ENCODE measurements at places on chromosomes 16 and 17.

DNA sequence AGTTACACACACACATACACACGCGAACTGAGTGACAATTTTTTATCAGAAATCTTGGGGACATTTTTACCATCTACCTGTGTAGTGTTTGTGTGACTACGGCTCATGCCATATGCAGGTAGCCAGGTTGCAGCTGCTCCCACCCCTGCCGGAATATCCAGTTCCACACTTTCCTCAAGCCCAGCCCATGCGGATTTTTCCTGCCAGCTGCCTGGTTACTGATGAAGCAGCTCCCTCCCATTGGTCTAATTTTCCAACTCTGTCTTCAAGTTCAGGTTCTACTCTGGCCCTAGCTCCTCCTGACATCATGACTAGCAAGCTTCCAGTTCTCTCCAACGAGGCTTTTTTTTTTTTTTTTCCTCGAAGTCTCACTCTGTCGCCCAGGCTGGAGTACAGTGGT is 4.8 kb downstream of the GSG1L2 start:
- no peak overlapping the region for H3K4me3 ChIP-seq
- H3K27me3 ChIP-seq = no peaks in the 10 kb centered on the region
- no peak for DNase-seq
- no peak overlapping the region for H3K27ac ChIP-seq
- H3K4me1 ChIP-seq = no peaks in the 10 kb centered on the region

- H3K4me1 ChIP-seq = peaks cover 15% of the 10 kb centered on the region
- H3K36me3 ChIP-seq = no peaks in the 10 kb centered on the region
- H3K27me3 ChIP-seq = peaks cover 32% of the 10 kb centered on the region
- H3K4me3 ChIP-seq = peak overlapping the region; percentile 55
- H3K27ac ChIP-seq = peak overlapping the region; percentile 11
- DNase-seq = peak; percentile 75
Observed at GRCh38 chr17:980406-981291, 1.1 kb upstream of the NXN start.

DNA sequence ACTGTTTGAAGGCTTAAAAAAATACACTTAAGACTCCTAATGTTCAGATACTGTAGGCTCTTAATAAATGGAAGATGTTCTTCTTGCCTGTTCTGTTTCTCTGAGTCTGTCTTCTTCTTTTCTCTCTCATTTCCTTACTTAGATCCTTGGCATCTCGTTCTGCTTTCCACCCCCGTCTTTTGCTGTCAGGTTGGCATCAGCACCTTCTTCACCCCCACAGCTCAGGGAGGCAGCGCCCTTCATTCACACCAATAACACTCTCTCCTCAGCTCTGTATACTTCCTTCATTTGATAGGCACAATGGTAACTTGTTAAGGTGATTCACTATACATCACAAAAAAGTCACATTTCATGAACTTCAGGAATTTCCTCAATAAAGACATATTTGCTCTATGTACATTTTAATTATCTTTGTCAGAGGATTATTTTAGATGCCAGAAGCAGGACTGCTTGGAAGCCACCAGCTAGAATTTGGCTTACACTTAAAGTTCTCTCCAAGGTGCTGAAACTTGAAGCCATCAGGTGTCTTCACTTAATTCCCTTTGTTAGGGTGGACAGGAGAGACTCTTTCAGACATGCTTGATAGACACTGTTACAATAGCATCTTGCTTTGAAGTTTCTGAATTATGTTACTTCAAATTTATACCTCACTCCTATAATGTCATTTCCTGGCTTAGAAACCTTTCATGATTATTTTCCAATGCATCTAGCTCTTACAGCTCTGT is 670.1 kb upstream of the C16orf82 start:
- DNase-seq = no peak
- no peaks in the 10 kb centered on the region for H3K4me1 ChIP-seq
- H3K36me3 ChIP-seq = no peaks in the 10 kb centered on the region

DNA sequence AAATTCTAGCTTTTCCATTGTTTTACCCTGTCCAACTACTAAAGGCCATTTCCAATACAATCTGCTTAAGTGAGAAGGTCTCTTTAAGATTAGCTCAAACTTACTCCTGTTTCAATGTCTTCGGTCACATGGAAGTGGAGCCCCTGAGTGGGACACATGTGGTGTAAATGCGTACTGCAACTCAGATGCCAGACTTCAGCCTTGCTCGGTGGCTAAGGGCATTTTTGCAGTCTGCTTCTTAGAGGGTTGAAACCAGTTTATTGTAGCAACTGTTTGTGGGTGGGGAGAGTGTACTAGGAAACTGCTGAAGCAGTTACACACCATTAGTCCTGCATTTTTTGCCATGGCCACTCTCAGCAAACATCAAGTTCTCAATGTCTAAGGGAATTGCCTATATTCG is 140.6 kb downstream of the PARN start:
- H3K4me3 ChIP-seq = no peak overlapping the region
- no peak for DNase-seq
- no peak overlapping the region for H3K27ac ChIP-seq

- peak overlapping the region; percentile 64 for H3K27ac ChIP-seq
- no peak overlapping the region for H3K4me3 ChIP-seq
- peaks cover 52% of the 10 kb centered on the region for H3K36me3 ChIP-seq
- no peaks in the 10 kb centered on the region for H3K27me3 ChIP-seq
- DNase-seq = no peak
Observed at GRCh38 chr16:84973236-84973635, 38.1 kb downstream of the ZDHHC7 start.

DNA sequence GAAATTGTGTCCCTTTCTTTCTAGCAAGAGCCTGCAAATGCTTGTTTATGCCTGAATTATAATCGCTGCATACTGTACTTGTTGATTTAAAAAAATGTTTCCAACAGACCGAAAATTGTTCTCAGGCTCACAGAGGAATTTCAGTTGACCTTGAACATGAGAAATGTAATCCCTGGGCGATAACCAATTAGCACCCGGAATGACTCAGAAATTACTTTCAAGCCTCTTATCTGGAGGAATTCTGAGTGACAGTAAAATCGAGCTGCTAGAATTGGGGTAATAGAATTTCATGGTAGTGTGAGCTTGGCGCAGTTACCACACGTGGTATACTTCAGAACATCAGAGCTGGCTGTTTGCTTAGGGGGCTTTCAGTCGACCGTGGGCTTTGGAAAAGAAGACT is 139.1 kb upstream of the CACNG3 start:
- H3K36me3 ChIP-seq = peaks cover 50% of the 10 kb centered on the region
- H3K27me3 ChIP-seq = no peaks in the 10 kb centered on the region
- no peak for DNase-seq
- H3K4me1 ChIP-seq = no peaks in the 10 kb centered on the region
- no peak overlapping the region for H3K27ac ChIP-seq

GRCh38 chr16:75301804-75302203 is 50.4 kb upstream of the BCAR1 start:
- no peak for DNase-seq
- peaks cover 2% of the 10 kb centered on the region for H3K27me3 ChIP-seq
- H3K4me1 ChIP-seq = no peaks in the 10 kb centered on the region
- no peak overlapping the region for H3K4me3 ChIP-seq

- peaks cover 5% of the 10 kb centered on the region for H3K36me3 ChIP-seq
- DNase-seq = peak; percentile 86
- no peak overlapping the region for H3K4me3 ChIP-seq
Observed at GRCh38 chr17:77444984-77445759, 304.4 kb downstream of the SEC14L1 start.

DNA sequence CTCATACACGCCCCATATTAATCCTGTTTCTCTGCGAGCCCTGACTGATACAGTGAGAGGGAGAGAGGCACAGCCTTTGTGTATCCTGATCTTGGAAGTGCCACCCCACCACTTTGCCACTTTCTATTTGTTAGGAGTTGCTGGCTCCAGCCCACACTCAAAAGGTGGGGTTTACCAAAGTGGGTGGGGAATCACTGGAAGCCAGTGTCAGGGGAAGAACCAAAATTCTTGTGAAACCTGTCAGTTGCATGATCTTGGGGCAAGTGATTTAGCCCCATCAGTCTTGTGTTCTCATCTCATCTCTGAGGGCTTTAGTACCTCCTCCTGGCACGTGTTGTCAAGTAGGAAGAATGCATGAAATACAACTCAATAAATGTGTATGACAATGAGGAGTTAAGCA is 119.5 kb downstream of the SOX9 start:
- H3K36me3 ChIP-seq = no peaks in the 10 kb centered on the region
- H3K4me3 ChIP-seq = no peak overlapping the region
- no peaks in the 10 kb centered on the region for H3K4me1 ChIP-seq
- no peak overlapping the region for H3K27ac ChIP-seq
- no peaks in the 10 kb centered on the region for H3K27me3 ChIP-seq
- DNase-seq = no peak

- H3K4me1 ChIP-seq = peaks cover 87% of the 10 kb centered on the region
- peak overlapping the region; percentile 75 for H3K4me3 ChIP-seq
- DNase-seq = peak; percentile 73
- peaks cover 14% of the 10 kb centered on the region for H3K36me3 ChIP-seq
- no peaks in the 10 kb centered on the region for H3K27me3 ChIP-seq
Observed at GRCh38 chr17:29140051-29140621, 40.1 kb downstream of the MYO18A start.

GRCh38 chr16:87725596-87726235 is 40.1 kb downstream of the KLHDC4 start:
- H3K36me3 ChIP-seq = peaks cover 46% of the 10 kb centered on the region
- H3K27ac ChIP-seq = no peak overlapping the region
- no peak for DNase-seq
- H3K4me1 ChIP-seq = no peaks in the 10 kb centered on the region
- no peaks in the 10 kb centered on the region for H3K27me3 ChIP-seq

DNA sequence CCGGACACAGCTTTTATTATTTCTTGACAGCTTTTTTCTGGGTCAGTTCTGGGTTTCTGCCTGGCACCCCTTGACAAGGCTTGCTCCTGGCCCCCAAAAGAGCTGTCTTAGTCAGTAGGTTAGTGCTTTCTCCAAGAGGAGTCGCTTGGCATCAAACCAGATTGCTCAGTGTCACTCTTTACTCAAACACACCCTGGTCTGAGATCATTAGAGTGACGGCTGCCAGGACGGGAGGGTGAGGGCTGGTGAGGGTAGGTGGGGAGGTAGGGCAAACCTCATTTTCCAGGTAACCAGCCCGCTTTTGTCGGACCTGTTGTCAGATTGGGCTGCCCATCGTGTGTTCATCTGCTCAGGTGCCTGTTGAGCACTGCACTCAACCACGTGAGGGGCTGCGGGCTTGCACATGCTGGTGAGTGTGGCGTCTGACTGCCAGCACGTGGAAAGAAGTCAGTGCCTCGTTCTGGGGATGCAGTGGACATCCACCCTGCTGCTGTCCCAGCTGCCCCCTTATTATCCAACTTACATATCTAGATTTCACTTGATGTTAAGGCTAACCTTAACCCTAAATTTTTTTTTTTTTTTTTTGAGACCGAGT is 12.4 kb downstream of the TMEM94 start:
- H3K27me3 ChIP-seq = no peaks in the 10 kb centered on the region
- no peak overlapping the region for H3K27ac ChIP-seq
- H3K4me3 ChIP-seq = no peak overlapping the region
- H3K4me1 ChIP-seq = no peaks in the 10 kb centered on the region
- peaks cover 35% of the 10 kb centered on the region for H3K36me3 ChIP-seq

GRCh38 chr16:72051818-72052217 is 2.5 kb upstream of the HP start:
- no peak overlapping the region for H3K27ac ChIP-seq
- H3K4me1 ChIP-seq = peaks cover 57% of the 10 kb centered on the region
- peak overlapping the region; percentile 68 for H3K4me3 ChIP-seq
- no peaks in the 10 kb centered on the region for H3K36me3 ChIP-seq
- H3K27me3 ChIP-seq = no peaks in the 10 kb centered on the region

- DNase-seq = no peak
- no peaks in the 10 kb centered on the region for H3K27me3 ChIP-seq
- H3K36me3 ChIP-seq = no peaks in the 10 kb centered on the region
- H3K4me1 ChIP-seq = peaks cover 28% of the 10 kb centered on the region
- H3K4me3 ChIP-seq = no peak overlapping the region
Observed at GRCh38 chr17:74514632-74515334, 16.5 kb downstream of the CD300LB start.

GRCh38 chr17:10384175-10384574 is 11.4 kb upstream of the MYH13 start:
- no peak overlapping the region for H3K4me3 ChIP-seq
- no peak overlapping the region for H3K27ac ChIP-seq
- no peaks in the 10 kb centered on the region for H3K36me3 ChIP-seq

GRCh38 chr16:46896314-46896968 is 12.3 kb downstream of the GPT2 start:
- H3K27me3 ChIP-seq = no peaks in the 10 kb centered on the region
- no peak overlapping the region for H3K27ac ChIP-seq
- peaks cover 5% of the 10 kb centered on the region for H3K36me3 ChIP-seq

DNA sequence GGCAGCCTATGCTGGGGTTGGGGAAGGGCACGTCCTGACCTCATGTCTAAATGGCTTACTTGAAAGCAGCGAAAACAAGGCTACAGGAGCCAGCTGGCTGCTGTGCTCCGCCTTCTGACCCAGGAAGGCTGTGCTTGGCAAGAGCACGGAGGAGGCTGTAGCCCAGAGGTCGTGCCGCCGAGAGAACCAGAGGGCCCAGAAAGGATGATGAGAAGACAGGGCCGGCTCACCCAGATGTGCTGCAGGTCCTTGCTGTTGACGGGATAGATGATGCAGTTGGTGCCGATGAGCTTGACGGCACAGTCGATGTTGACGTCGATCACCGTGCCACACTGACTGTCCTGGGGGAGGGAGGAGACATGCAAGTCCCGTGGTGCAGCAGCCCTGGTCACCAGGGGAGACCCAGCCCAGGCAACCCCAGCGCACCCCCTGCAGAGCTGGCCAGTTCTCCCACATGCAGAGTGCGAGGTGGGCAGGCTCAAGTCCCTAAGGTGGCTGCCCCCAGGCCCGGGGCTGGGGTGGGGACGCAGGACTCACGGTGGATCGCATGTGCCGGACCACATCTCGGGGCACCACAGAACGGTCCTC is 20.7 kb downstream of the SPHK1 start:
- H3K27me3 ChIP-seq = no peaks in the 10 kb centered on the region
- DNase-seq = no peak
- no peak overlapping the region for H3K27ac ChIP-seq
- peaks cover 22% of the 10 kb centered on the region for H3K4me1 ChIP-seq

GRCh38 chr16:87342978-87343752 is 26.0 kb upstream of the C16orf95 start:
- H3K36me3 ChIP-seq = peaks cover 8% of the 10 kb centered on the region
- no peak overlapping the region for H3K4me3 ChIP-seq
- no peak for DNase-seq
- H3K27me3 ChIP-seq = no peaks in the 10 kb centered on the region
- H3K27ac ChIP-seq = no peak overlapping the region

DNA sequence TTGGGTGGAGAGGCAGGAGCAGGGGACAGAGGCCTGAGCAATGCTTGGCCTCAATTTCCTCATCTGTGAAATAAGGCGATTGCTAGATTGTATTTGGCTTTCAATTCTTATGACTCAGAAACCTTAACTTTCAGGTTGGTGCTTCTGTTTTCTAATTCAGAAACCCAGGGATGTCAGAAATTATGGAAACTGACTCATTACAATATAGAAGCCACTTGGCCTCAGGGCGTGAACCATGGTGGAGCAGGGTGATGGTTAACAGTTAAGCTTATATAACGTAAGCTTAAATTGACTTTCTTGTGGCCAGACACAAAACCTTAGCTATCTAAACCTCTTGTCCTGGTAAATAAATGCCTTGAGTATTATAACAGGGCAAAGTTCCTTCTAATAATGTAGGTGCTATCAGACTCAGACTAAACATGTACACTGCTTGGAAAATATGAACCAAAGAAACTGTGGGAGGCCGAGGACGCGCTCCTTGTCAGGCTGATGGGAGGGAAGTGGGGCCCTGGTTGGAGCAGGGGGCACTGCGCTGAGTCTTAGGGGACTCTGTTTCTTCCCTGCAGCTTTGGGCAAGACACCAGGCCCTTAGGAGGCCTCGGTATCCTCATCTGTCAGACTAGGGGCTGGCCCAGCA is 17.1 kb upstream of the SREBF1 start:
- H3K27me3 ChIP-seq = no peaks in the 10 kb centered on the region
- H3K4me3 ChIP-seq = no peak overlapping the region

GRCh38 chr16:10961231-10961630 is 16.9 kb downstream of the CLEC16A start:
- peaks cover 2% of the 10 kb centered on the region for H3K4me1 ChIP-seq
- no peaks in the 10 kb centered on the region for H3K27me3 ChIP-seq
- no peak overlapping the region for H3K27ac ChIP-seq
- H3K36me3 ChIP-seq = peaks cover 78% of the 10 kb centered on the region
- H3K4me3 ChIP-seq = no peak overlapping the region
- DNase-seq = no peak

Measured in CD14-positive monocyte (primary cell).